Natural killer cell (primary cell): ENCODE measurements at places on chromosomes 5 and 9. TPM values are rescaled to one million over a fixed set of nuclear protein-coding genes. Genes with fewer than 3 reads are reported as not detected.

SCGB3A2 gene
- not detected for total RNA-seq

FOXD1 gene
- 0.63 TPM for total RNA-seq

COL5A1 gene
- 0.23 TPM for total RNA-seq

TAF11L10 gene
- total RNA-seq, result not detected

GNAQ gene
- total RNA-seq, result 51.6 TPM

SLC34A1 gene
- total RNA-seq, result 0.66 TPM

CYLC2 gene
- not detected for total RNA-seq

MED10 gene
- 68.5 TPM for total RNA-seq

SOX30 gene
- 0.09 TPM for total RNA-seq

ACSL6 gene
- 2.1 TPM for total RNA-seq

- no peak for DNase-seq
Measured at GRCh38 chr5:105954341-105954740, 1716.4 kb downstream of the EFNA5 start.

- DNase-seq, result no peak
Measured at GRCh38 chr5:149853701-149854100, 90.9 kb downstream of the PDE6A start.

DNA sequence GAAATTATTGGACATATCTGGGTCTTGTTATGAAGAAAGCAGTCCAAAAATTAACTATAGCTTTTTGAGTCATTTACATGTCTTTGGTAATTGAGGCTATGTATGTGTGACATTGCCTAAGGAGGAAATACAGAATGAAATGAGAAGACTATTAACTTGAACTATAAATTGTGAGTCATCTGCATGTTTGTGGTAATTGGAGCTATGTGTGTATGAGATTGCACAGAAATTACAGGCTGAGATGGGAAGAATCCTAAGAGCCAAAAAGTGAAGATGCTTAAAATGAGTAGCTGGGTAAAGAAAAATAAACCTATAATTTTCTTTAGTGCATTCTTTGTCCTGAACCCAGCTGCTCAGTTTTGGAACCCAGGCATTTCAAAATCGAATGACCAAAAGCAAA, 747.6 kb upstream of the EDIL3 start:
- DNase-seq, result no peak

GRCh38 chr5:135341696-135342550, 57.1 kb downstream of the MACROH2A1 start:
- no peak for DNase-seq

DNA sequence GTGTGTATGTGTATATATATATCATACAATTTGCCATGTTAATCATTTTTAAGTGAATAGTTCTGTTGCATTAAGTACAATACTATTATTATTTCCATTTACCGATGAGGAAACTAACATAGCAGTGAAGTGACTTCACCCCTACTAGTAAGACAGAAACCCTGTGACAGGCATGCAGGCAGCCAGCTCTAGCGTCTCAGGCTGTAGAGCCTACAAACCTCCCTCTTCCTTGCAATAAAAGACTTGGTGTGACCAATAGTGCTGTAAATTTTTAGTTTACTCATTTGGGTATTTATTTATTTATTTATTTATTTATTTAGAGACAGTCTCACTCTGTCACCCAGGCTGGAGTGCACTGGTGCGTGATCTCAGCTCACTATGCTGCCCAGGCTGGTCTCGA, 24.7 kb downstream of the FNBP1 start:
- no peak for DNase-seq

GRCh38 chr5:77087484-77088261, 588 bp upstream of the ZBED3 start:
- DNase-seq, result no peak

DNA sequence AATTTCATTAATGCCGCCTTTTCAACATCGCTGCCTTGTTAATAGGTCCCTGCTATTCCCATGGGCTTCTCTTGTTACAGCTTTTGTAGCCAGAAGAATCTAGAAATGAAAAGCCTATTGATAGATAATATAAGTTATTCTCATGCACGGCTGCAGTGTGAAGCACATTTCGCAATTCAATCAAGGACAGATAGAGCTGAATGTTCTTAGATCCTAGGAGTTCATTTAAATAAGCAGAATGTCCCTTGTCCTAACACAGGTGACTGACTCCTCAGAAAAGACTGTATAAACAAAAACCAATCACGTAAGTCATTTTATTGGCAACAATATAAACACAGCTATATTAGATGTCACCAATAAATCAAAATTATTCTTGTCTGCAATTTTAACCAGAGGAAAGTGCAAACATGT, 9.4 kb downstream of the GLIS3 start:
- DNase-seq, result no peak

DNA sequence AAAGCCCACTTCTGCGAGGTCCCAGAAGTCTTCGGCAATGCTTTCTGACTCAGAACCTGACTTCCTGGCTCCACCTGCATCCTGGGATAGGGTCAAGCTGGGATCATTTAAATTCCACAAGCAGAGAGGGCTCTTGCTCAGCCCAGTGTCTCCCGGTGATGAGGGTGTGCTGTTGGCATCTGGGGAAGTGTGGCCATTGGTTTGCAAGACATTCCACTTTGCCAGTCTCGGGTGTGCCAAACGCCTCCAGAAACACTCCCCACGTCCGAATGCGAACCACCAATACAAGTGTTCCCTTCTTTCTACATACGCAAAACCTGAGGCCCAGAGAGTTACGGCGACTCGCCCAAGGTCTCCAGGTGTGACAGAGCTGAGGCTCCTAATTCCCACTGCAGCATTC, 43.1 kb upstream of the FCN2 start:
- no peak for DNase-seq

DNA sequence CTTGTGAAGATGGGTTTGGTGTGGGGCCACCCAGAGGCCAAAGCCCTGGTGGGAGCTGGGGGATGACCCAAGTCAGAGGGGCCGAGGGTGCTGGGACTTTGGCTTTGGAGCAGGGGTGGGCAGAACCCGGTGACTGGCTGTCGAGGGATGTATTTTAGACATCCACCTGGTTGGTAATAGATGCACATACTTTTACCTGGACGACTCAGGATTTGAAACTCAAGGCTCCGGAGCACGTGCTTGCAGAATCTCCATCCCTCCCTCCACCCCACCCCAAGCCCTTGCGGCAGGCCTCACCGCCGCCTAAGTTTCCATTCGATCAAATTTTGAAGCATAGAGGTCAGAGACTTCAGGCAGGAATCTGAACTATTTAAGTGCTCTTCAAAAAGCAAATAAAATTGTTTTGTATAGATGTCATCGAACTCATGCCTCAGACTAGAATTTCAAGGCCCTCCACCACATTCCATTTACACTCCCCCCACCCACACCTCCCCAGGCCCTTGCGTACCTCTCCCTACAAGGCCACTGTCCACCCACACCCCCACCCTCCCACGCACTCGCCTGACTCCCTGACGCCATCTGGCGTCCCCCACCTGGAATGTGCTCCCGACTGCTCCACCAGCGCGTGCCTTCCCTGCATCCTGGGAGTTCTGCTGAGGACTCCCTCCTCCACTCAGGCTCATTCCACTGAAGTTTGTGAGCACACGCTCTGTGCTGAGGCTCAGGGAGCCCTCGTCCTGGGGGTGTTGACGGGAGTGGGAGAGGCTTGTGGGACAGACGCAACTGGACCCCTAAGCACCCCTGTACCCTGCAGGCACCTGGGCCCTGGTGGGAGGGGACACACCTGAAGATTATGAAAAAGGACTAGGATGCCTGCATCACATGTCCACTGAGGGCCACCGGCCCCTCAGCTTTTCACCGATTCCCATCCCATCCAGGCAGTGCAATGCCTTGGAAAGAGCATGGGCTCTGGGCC, 56.4 kb upstream of the RPL26L1 start:
- no peak for DNase-seq

DNA sequence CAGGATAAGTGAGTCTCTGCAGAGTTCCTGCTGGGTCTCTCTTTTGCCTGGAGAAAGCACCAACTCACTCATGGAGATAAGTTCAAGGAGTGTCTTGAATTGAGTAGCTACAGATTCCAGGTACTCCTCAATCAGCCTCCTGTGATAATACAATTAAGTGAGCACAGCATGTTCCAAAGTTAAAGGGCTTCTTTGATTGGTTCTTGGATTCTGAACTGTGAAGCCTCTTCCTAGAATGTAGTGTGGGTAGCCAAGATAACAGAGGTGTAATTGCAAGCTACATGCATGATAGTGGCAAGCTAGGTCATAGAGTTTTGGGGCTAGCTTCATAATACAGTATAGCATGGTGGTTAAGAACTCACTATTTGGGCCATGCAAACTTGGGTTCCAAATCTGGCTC, 23.2 kb upstream of the CARNMT1 start:
- DNase-seq, result no peak

DNA sequence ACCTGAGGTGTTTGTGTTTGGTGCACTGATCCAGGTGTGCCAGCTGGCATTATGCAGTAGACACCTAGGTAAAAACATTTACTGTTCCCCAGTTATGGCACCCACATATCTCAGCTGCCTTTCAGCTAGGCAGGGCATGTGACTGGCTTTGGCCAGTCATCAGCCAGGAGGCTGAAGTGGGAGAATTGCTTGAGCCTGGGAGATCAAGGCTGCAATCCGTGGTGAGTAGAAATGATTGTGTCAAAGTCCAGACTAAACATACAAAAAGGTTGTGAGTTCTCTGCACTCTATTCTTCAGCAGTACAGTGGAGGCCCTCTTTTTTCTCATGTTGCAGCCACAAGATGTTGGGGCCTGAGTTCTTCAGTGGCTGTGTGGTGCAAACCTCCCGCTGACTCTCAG, 3.2 kb upstream of the FBLL1 start:
- no peak for DNase-seq

DNA sequence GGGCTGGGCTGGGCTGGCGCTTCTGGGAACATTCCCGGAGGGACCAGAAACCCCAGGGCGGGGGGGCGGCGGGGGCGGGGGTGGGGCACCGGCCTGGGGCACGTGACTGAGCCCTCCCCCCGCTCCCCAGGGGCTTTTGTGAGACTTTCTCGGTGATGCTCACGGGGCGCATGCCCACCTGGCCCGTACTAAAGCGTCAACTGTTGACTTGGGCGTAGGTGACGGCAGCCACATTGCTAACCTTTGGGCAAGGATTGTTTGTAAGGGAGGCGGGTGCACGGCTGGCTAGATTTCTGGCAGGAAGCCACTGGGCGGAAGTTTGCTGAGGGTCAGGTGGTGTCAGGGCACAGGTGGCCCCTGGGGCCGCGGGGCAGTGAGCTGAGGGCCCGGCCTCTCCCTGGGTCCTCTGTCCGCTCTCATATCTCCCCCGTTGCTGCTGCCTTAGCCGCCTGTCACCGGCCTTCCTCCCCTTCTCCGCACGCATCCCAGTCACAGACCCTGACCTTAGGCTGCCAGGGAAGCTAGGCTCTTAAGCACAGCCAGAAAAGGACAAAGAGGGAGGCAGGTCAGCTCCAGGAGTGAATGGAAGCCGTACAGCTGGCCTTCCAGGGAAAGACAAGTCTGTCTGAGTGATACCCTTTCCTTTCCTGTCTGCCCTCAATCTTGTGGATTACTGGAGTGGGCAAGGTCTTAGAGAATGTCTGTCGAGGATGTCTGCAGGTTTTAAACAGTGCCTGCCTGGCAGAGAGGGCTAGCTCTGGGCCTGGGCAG, 812 bp downstream of the CACFD1 start:
- DNase-seq, result no peak

GRCh38 chr9:113341712-113342410, 1.8 kb upstream of the WDR31 start:
- no peak for DNase-seq

- no peak for DNase-seq
Measured at GRCh38 chr5:138467711-138468132, 2.4 kb downstream of the EGR1 start.

- no peak for DNase-seq
Measured at GRCh38 chr9:10869687-10870086, 256.9 kb upstream of the PTPRD start.

DNA sequence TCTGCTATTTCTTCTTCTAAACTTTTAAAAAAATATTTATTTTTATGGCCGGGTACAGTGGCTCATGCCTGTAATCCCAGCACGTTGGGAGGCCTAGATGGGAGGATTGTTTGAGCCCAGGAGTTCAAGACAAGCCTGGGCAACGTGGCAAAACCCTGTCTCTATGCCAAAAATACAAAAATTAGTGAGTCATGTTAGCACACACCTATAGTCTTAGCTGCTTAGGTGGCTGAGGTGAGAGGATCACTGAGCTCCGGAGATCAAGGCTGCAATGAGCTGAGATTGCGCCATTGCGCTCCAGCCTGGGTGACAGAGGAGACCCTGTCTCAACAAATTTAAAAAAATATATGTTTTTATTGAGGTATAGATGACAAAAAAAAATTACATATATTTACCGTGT, 5.6 kb downstream of the AP3S1 start:
- DNase-seq, result no peak

- no peak for DNase-seq
Measured at GRCh38 chr5:16834029-16834428, 102.1 kb downstream of the MYO10 start.

GRCh38 chr5:79133121-79133656, 21.6 kb downstream of the BHMT start:
- no peak for DNase-seq

DNA sequence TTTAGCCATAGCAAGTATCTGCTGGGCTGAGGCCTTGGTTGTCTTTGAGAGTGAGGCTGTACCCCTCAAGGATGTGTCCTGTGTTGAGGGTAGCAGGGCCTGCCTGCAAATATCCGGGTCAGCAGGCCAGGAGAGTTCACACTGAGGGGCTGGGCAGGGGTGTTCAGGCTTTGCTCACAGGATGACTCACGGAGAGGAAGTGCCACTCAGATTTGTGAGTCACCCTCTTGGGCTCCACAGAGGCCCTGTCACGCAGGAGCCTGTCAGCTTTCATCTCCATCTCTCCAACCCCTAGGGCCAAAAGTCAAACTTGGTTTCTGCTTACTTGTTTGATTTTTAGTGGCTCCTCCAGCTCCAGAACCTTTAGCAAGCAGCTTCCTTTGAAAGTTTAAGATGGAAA, 211.5 kb downstream of the SEC61B start:
- DNase-seq, result peak; percentile 70

- no peak for DNase-seq
Measured at GRCh38 chr5:43386960-43387362, 25.2 kb downstream of the CCL28 start.

DNA sequence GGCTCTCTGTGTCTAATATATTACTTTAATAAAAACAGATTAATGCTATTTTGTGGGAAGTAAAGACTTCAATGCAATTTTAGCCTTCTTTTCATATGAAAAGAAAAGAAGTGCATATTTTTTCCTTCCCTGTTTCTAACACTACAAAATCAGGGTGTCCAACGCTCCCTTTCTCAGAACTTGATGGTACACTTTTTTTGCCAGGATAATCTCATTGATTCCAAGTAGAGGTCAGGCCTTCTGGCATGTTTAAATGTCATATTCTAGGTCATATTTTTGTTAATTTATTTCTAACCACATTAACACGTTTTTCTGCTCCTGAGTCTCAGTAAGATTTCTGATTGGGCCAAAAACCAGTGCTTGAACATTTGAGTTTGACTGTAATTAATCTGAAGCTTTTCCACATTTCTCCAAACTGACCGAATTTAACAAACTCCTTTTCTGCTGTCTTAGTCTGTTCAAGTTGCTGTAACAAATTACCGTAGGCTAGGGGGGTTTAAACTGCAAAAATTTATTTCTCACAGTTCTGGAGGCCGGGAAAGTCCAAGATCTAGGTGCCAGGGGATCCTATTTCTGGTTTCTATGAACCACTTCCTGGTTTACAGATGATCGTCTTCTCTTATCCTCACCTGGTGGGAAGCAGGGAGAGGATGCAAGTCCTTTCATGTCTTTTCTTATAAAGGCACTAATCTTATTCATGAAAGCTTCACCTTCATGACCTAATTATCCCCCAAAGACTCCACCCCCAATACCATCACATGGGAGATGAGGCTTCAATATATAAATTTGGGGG, 63.2 kb upstream of the ELL2 start:
- DNase-seq, result no peak
